ENCODE measurements at places on chromosomes 2 and 18.

GRCh38 chr2:38709567-38710194, 41.5 kb downstream of the SRSF7 start:
- no peak for DNase-seq

GRCh38 chr2:128690869-128691268, 372.2 kb upstream of the HS6ST1 start:
- no peak for DNase-seq

DNA sequence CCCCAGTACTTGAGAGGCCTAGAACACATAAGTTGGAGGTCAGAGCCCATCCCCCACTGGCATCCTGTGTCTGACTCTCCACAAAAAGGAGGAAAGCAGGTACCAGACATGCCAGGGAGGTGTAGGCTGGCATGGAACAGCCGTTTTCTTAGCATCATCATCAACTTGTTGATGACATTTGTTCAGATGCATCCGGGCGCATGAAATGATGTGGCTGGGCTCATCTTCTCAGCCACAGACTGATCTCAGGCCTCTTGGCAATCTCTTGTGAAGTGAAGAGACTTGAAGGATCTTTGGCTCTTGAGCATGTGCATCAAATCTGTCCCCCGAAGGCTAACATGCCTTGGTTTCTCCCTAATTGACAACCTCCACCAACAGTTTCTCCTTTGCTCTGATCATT, 243.3 kb downstream of the TSN start:
- no peak for DNase-seq

DNA sequence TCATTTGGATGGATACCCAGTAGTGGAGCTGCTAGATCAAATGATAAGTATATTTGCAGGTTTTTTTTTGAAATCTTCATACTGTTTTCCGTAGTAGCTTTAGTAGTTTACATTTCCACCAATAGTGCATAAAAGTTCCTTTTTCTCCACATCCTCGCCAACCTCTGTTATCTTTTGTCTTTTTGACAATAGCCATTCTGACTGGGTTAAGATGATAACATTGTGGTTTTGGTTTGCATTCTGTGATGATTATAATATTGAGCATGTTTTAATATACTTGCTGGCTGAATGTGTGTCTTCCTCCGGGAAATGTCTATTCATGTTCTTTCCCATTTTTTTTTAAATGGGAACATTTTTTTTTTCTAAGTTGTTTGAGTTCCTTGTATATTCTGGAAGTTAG, 260.0 kb downstream of the GULP1 start:
- no peak for DNase-seq

DNA sequence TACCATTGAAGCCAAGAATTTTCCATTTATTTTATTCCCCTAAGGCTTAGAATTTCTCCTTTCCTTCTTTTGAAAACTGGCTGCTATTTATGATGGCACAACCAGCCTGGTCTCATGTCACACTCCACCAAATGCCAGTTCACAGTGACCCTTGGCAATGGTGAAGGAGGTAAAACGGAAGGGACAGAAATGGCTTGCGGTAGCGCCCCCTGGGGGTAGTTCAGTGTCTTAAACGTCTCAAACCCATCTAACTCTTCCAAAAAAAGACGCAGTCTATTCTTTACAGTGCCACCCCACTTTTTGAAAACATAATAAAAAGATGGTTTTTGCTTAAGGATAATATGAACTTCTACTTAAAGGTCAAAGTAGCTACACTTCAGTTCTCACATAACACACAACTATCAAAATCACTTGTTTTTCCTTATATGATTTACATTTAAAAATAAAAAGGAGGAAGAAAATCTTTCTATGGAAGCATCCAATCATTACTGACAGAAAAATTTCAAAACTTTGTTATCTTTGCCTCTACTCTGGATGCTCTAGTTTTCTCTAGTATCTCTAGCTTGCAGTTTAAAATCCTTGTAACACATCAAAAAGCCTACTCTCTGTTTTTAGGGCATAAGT, 28.0 kb downstream of the PNO1 start:
- peak; percentile 27 for DNase-seq

- no peak for DNase-seq
These were observed 64.0 kb downstream of the ADD2 start for GRCh38 chr2:70703900-70704549.

DNA sequence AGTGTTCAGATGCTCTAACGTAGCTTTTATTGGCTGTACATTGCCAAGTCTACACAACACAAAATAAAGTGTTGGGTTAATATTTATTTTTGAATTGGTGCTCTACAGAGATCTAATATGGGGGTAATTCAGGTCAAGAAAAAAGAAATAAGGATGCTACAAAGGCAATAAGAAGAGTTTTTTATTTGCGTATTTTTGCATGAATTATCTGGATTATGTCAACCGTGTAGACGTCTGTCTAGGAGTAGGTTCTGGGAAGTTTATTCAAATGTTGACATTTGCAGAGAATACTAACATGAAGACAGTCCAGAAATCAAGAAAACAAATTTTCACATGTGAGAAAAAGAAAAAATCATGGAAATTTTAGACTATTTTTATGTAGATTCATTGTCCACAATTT, 876.7 kb upstream of the POU3F3 start:
- DNase-seq = no peak

Measured in COLO829 (cell line).